Activated CD8-positive, alpha-beta memory T cell treated with anti-CD3 and anti-CD28 coated beads for 1 hour (primary cell): ENCODE measurements at places on chromosomes 6 and 20.

- DNase-seq: no peak
These were observed 81.0 kb upstream of the FLRT3 start for GRCh38 chr20:14418376-14418775.

DNA sequence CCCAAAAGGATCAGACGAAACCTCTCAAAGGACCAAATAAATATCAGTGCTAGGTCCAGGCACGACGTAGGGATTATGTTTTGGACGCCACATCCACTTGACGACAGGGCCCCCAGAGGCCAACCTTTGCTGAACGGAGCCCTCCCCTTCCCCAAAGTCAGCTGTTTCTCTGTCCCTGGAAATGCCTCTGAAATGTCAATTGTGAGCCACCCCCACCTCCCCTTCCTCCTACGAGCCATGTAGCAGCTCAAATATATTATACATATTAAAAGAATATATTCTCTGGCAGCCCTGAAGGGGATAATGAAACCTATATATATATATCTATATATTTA lies 39.6 kb upstream of the BLCAP start:
- DNase-seq: no peak

DNA sequence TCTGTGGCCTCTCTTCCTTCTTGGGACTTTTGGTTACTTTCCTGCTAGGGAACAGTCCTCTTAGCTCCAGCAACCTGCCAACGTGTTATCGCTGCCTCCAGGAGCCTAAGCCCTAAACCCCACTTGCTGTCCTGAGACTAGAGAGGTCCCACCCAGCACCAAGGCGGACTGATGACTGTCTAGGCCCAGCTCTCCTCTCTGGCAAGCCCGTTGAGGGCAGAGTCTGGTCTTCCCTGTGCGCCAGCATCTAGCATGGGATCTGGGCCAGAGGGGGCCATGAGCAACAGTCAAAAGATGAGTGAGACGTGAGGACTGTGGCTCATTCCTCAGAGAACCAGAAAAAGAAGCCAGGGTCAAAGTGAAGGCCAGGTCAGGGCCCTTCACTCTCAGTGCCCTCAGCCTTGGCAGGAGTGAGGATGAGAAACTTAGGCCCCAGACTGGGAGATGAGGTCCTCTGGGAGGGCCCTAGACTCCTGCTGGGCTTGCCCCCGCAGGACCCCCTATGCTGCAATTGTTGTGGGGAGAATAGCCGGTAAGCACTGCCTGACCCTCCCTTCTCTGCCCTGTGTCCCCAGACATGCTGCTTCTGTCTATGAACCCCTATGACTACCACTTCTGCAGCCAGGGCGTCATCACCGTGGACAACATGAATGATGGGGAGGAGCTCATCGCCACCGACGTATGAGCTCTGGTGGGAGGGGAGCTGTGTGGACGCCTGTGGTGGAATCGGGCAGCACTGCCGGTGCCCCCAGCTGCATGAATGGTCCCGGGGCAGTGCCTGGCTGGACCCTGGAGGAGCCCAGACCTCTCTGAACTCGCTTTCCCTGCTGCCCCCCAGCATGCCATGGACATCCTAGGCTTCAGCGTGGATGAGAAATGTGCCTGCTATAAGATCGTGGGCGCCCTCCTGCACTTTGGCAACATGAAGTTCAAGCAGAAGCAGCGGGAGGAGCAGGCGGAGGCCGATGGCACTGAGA lies 30.9 kb downstream of the MYH7B start:
- DNase-seq: no peak

GRCh38 chr6:145749632-145750031 lies 14.3 kb upstream of the EPM2A start:
- DNase-seq: no peak

GRCh38 chr6:37460805-37461204 lies 27.8 kb downstream of the CMTR1 start:
- DNase-seq: no peak

DNA sequence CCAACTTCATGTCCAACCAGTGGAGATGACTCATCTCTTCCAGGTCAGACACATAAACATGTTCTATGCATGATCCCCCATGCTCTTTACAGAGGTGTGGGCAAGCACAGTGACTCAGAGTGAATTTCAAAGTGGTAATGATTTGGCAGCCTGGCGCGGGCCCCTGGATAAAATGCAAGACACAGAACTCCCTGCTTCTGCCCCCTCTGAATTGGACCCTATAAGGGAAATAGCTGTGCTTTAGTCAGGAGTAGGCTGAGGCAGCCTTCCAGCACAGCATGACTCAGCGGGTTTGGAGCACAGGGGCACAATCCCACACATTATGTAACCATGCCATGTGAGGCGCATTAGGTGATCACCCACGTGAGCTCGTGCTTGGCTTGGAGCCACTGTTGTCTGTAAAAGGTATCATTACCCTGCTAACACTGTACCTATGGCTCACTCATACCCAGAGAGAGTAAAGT lies 127.4 kb downstream of the C6orf118 start:
- DNase-seq: no peak

DNA sequence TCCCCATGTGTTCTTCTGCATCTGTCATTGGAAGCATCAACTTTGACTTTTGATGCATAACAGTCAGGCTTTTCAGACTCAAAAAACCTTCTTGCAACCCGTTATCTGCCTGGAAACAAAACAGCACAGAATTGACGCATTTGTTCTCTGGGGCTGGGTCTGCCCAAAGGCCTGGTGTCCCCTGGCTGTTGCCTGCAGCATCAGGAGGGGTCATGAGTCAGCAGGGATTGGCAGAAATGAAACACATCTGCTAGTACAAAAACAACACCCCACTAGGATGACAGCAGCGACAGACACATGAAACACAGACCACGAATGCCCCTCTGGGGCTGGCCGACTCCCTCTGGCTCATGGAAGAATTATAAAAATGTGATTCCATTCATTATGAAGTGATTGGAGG lies 157.6 kb upstream of the INSM1 start:
- DNase-seq: no peak

DNA sequence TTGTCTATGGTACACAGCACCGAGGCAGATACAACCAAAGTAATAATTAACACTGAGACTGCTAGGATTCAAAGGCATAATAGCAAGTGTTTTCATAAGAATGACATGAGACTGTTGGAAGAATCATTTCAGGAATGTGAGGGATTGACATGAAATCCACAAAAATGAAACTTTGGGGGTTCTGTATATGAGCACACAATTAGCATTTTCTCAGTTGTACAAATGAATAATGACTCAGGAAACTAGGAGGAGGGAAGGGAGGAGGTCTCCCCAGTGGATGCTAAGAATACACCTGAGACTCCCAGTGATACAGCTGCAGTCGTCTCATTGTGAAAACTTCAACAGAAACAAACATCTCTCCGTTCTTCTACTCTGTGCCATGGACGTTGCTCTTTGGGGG lies 428.4 kb upstream of the PLCB4 start:
- DNase-seq: no peak

- no peak for DNase-seq
These were observed 46.8 kb upstream of the BHLHE23 start for GRCh38 chr20:63053432-63054102.

GRCh38 chr20:49349078-49349477 lies 71.2 kb upstream of the ZNFX1 start:
- DNase-seq: no peak

GRCh38 chr20:3046677-3047462 lies 1.0 kb downstream of the MRPS26 start:
- DNase-seq: no peak

- DNase-seq: no peak
These were observed 36.4 kb downstream of the HLA-DPB1 start for GRCh38 chr6:33112148-33112547.

GRCh38 chr6:31627690-31628287 lies 7.3 kb downstream of the PRRC2A start:
- no peak for DNase-seq

DNA sequence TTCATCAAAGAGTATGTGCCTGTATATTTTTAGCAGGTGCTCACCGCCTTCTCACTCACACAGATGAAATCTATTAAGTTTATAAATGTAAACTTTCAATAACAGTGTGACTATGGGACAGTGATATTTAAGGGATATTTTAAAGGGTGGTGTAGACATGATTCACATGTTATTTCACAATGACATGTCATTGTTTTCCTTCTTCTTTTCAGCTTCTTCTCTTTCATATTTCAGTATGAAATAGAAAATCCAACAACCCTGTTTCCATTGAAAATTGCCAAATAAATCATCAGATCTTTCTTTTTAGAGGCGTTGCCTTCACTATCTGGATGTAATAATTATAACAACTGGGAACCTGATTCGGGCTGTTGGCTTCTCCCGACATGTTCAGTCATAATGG lies 54.8 kb downstream of the PFDN4 start:
- DNase-seq: no peak

- no peak for DNase-seq
These were observed 23.3 kb downstream of the ADGRG6 start for GRCh38 chr6:142325111-142325510.

- DNase-seq: no peak
These were observed 24.6 kb downstream of the VSTM2L start for GRCh38 chr20:37927410-37928095.

- no peak for DNase-seq
These were observed 4.6 kb upstream of the ENPP1 start for GRCh38 chr6:131803007-131803769.

DNA sequence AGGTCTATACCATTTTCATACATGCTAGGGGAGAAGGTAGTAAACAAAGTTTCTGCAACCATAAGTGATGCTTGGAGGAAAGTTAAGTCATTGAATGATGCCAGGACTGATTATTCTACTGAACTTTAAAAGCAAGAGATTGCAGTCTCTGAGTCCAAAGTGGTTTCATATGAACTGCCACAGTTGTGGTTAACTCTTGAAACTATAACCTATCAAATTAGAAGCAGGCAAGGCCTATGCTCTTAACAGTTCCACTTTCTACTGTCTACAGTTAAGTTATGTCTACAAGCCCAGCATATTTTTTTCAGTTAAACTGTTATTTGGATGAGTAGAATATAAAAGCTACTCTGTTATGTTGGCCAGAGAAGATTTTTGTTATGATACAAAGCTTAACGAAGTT lies 326.5 kb upstream of the RUNX2 start:
- DNase-seq: no peak

- no peak for DNase-seq
These were observed 32.6 kb downstream of the MDFI start for GRCh38 chr6:41670703-41671360.

DNA sequence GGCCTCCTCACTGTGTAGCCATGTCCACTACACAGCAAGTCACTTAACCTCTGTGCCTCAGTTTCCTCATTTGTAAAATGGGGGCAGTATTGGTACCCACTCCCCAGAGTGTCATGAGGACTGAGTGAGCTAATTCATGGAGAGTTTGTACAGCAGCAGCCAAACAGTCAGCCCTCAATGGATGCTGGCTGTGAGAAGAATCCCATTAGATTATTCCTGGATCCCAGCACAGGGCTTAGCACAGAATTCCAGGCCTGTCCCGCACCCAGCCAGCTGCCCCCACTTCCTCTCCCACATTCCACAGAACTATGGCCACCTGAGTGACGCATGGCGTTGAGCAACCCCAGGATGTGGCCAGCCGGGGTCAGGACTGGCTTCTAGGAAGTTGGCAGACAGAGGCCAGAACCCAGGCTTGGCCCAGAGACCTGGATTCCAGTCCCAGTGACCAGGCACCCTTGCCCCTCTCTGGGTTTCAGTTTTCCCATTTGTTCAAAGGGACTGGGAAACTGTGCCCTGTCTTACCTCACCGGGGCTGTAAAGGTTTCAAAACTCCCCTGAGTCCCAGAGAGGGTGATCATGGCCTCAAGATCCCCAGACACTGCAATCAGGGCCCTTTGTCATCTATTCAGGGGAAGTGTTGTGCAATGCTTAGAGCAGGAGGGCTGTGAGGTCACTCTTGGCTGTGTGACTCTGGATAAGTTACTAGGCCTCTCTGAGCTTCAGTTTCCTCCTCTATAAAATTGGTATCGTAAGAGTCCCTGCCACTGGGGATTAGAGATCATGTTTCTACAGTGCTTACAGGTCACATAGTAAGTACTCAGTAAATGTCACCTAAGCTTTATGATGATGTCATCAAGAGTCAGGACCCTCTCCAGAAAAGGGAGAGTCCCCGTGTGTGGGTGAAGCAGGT lies 3.0 kb upstream of the TGM2 start:
- no peak for DNase-seq

GRCh38 chr6:43608310-43608763 lies 20.7 kb downstream of the GTPBP2 start:
- DNase-seq: no peak

GRCh38 chr6:163021054-163021453 lies 293.3 kb downstream of the PACRG start:
- no peak for DNase-seq

DNA sequence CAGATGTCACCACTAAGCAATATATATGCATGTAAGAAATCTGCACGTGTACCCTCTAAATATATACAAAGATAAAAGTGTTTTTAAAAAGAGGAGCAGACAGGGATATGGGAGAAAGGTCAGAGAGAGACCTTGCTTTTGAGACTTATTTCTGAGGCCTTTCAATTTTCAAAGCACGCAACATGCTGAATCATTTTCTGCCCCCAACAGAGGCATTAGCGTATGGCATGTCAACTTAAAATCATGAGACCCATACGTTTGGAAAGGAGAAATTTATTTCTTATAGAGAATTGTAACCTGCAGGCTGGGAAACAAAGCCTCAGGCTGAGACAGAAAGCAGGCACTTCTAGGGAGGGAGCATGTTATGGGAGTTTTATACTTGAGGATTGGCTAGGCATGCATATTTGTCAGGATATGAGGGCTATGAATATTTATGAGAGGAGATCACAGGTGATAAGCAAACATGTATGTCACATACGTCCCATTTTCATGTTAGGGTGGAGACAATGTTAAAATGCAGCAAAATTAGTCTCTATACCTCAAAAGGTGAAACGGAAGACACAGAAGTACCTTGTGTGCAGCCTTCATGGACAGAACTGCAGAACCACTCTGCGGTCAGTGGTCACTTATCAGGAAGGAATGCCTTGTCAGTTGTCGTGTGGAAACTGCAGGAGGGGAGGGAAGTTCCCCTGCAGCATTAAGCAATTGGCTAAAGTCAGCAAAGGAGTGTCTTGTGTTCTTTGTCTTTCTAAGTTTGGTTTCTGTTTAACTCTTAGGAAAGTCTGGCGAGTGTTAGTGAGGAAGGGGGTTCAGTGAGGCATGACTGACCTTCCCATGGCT lies 6.3 kb upstream of the GABRR2 start:
- DNase-seq: no peak

DNA sequence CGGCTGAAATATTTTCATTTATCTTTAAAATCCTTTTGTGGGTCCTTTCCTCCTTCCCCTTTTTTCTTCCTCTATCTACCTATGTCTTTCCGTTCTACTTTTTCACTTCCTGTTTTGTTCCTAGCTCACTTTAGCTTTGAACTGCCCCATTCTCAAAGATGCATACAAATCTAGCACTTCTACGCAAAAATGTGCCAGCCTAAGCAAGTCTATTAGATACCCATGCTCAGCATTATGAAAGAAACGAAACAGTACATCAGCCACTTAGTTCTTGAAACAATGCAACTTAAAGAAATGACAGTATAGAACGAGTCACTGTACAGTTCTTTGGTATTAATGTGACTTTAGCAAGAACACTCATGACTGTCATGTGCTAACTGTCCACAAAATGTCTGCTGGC lies 47.3 kb upstream of the MARCKS start:
- no peak for DNase-seq

GRCh38 chr6:81049425-81050042 lies 702.9 kb downstream of the TENT5A start:
- DNase-seq: no peak

- no peak for DNase-seq
These were observed 37.1 kb downstream of the SLC17A1 start for GRCh38 chr6:25794784-25795183.
